ENCODE measurements at places on chromosomes 7 and 10.
A peak's percentile ranks its signal among the peaks of the same experiment; 100 is the strongest.

- peaks cover 79% of the 10 kb centered on the region for H3K4me1 ChIP-seq
- peaks cover 22% of the 10 kb centered on the region for H3K36me3 ChIP-seq
- peak; percentile 44 for DNase-seq
- no peak overlapping the region for H3K4me3 ChIP-seq
- no peaks in the 10 kb centered on the region for H3K27me3 ChIP-seq
- peak overlapping the region; percentile 99 for H3K27ac ChIP-seq
Measured at GRCh38 chr10:119677904-119678755, 26.9 kb downstream of the BAG3 start.

- no peak overlapping the region for H3K4me3 ChIP-seq
- peaks cover 19% of the 10 kb centered on the region for H3K4me1 ChIP-seq
- no peak overlapping the region for H3K27ac ChIP-seq
- no peaks in the 10 kb centered on the region for H3K36me3 ChIP-seq
- H3K27me3 ChIP-seq: no peaks in the 10 kb centered on the region
- DNase-seq: no peak
Measured at GRCh38 chr10:24456322-24456721, 247.4 kb downstream of the KIAA1217 start.

DNA sequence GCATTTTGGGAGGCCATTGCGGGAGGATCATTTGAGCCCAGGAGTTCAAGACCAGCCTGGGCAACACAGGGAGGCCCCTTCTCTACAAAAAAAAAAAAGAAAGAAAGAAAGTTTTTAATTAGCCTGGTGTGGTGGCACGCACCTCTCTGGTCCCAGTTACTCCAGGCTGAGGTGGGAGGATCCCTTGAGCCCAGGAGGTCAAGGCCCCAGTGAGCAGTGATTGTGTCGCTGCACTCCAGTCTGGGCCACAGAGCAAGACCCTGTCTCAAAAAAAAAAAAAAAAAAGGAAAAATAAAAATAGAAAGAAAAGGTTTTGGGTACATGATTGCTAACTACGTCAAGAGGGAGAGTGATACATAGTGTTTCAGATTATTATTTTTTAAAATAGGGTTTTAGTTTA is 2.0 kb upstream of the USP54 start:
- H3K36me3 ChIP-seq: no peaks in the 10 kb centered on the region
- DNase-seq: no peak

GRCh38 chr7:133011746-133012145 is 70.1 kb downstream of the CHCHD3 start:
- no peaks in the 10 kb centered on the region for H3K27me3 ChIP-seq
- H3K4me3 ChIP-seq: no peak overlapping the region
- no peaks in the 10 kb centered on the region for H3K36me3 ChIP-seq
- no peak for DNase-seq

DNA sequence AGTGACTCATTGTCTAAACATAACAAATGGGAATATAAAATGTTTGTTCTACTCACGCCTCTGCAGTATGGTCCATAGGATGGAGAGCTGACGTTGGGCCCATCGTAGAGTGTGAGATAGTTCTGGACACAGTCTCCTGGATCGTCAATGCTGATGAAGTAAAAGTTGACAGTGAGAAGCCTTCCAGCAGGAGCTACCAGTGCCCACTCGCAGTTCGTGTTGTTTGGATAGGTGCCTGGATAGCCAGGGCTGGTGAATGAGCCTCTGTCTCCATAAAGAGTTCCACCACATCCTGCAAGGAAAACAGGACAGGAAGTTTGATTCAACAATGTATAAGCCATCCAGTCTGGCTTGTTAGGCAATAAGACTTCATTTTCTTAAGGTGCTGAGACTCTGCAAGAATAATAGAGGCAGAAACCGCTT is 79.6 kb downstream of the OR13A1 start:
- H3K4me1 ChIP-seq: no peaks in the 10 kb centered on the region
- H3K36me3 ChIP-seq: no peaks in the 10 kb centered on the region
- no peak for DNase-seq
- H3K4me3 ChIP-seq: no peak overlapping the region
- H3K27me3 ChIP-seq: no peaks in the 10 kb centered on the region

Measured in PC-9 (cell line).